ENCODE measurements at places on chromosomes 12 and 14.
A peak's percentile ranks its signal among the peaks of the same experiment; 100 is the strongest.

- DNase-seq, result no peak
These were observed 5.0 kb upstream of the NEDD1 start for GRCh38 chr12:96902076-96902475.

DNA sequence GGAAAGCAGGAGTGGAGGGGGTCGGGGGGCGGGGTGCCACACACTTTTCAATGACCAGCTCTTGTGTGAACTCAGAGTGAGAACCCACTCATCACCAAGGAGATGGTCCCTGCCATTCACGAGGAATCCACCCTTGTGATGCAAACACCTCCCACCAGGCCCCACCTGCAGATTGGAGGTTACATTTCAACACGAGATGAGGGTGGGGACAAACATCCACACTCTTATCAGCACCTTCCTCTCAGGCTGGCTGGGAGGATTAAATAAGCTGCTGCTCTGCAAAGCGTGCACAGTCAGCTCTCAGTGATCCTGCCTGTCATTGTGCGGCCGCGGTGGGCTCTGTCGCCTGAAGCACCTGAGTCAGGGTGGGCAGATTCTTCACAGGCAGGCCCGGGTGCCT, 39.7 kb downstream of the AACS start:
- DNase-seq, result no peak

GRCh38 chr14:80213602-80214001, 2.3 kb upstream of the DIO2 start:
- no peak for DNase-seq

- DNase-seq, result no peak
These were observed 60.3 kb downstream of the MED13L start for GRCh38 chr12:116217045-116217735.

- no peak for DNase-seq
These were observed 34.3 kb downstream of the KLRD1 start for GRCh38 chr12:10341892-10342509.

DNA sequence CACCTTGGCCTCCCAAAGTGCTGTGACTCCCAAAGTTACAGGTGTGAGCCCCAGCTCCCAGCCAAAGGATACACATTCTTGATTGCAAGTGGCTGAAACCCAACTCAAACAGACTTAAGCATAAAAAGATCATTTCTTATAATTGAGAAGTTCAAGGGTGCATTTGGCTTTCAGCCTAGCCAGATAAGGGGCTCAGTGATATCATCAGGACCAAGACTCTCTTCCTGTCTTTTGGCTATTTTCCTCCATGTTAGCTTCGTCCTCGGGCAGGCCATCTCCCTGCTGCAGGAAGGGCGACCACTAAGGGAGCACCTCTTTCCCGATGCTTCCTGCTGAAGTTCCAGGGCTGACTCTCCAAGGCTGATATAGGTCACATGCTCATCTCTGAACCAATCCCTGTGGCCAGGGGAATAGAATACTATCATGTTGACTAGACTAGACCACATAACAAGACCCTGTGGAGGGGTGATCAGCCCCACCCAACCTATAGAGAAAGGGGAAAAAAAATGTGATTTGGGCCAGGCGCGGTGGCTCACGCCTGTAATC, 9.8 kb upstream of the KRT8 start:
- no peak for DNase-seq

DNA sequence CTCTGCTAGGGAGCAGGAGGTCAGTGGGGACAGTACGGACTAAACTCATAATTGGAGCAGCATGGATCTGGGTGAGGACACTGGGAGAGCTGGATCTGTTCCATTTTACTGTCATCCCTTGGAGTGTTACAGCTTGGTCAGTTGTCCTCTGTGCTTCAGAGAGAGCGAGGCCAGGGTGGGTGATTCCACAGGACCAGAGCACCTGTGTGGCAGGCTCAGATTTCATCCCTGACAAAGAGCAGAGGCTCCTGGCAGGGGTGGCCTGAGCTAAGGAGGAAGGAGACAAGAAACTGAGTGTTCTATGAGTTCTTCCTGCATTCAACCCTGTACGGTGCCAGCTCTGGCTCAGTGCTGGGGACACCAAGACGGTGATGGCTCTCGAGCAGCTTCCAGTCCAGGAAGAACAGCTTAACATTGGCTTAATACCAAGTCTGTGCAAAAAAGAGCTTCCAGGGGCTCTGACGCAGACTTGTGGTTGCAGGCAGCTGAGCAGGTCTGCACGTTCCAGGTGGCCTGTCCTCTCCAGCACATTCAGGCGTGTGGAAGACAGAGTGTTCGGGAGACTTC, 8.4 kb upstream of the PGF start:
- no peak for DNase-seq

DNA sequence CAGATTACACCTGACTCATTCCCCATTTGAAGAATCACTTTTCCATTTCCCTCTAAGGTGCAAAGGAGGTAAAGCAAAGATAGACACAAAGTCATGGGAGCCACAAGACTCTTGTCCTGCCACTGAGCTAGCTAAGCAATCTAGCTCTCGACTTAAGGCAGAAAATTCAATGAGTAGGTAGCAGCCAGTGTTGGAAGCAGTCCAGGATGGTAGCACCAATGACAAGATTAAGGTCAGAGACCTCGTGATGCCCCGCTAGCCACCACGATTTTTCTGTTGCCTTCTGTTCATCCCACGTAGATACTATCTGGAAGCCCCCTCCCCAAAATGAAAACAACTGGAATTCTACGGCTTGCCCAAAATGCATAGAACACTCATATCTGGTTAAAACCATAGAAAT, 1.4 kb downstream of the VAMP1 start:
- no peak for DNase-seq

- DNase-seq, result no peak
These were observed 62.9 kb downstream of the GCH1 start for GRCh38 chr14:54839701-54840119.

- no peak for DNase-seq
These were observed 1.6 kb upstream of the CDKN1B start for GRCh38 chr12:12715459-12716150.

DNA sequence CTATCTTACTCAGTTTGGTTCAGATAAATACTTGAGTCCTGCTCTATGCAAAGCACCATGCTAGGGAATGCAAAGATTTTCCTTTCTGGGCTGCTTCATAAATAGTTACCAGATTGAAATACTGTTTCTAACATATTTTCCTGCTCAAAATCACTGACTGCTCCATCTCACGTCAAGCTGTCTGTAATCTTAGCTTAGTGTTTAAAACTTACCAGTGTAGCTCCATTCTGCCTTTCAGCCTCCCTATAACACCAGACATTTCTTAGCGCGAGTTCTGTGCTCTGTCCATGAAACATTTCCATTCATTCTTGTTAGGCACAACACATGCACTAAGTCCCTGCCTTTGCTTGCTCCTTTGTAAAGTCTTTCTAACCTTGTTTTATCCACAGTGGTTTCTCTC, 129.4 kb downstream of the NPAS3 start:
- DNase-seq, result no peak

GRCh38 chr14:99717682-99718013, 33.5 kb downstream of the CYP46A1 start:
- no peak for DNase-seq

DNA sequence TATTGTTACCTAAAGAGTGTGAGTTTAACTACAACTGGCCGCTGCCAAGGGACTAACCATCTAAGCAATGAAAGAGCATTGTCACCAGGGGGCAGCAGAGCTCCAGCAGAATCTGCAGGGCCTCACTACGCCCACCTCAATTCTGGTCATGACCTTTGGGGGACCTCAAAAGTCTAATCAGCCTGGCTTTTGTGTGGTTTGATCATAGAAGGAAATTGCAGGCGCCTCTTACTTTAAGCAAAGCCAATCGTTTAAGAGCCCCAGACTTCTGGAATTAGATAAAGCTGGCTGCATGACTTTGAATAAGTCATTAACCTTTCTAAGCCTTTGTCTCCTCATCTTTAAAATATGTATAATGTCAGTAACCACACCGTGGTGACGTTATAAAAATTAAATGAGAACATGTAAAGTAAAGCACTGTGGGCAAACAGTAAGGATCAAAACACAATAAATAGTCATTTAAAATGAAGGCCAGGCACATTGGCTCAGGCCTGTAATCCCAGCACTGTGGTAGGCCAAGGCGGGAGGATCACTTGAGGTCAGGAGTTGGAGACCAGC, 58.6 kb downstream of the TBX3 start:
- peak; percentile 15 for DNase-seq

- DNase-seq, result peak; percentile 58
These were observed 23.1 kb downstream of the BICDL1 start for GRCh38 chr12:120012067-120012621.

GRCh38 chr14:95507701-95508103, 8.7 kb downstream of the SYNE3 start:
- no peak for DNase-seq

GRCh38 chr12:79988368-79988767, 53.5 kb upstream of the PPP1R12A start:
- no peak for DNase-seq

DNA sequence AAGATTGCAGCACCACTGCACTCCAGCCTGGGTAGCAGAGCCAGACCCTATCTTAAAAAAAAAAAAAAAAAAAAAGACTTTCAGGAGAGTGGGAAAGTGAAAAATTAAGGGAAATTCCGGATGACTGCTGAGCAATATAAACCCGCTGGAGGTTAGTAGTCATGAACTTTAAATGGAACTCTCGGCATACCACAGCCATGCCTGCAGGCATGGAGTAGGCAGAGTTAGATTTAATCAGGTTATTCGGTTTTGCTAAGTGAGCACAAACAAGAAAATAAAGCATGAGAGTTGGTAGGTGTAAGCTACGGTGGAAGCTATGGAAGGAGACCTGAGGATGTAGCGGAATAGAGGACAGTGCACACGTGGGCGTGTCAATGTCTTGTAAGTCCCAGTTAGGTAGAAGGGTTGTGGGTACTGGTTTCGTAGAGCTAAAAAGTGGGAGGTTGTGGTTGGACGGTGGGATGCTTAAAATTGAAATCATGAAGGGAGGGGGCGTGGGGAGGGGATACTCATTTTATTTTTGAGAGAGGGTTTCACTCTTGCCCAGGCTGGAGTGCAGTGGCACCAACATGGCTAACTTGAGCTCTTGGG, 11.8 kb upstream of the TUBA1C start:
- no peak for DNase-seq

GRCh38 chr12:125355614-125356013, 290.4 kb downstream of the AACS start:
- DNase-seq, result no peak

DNA sequence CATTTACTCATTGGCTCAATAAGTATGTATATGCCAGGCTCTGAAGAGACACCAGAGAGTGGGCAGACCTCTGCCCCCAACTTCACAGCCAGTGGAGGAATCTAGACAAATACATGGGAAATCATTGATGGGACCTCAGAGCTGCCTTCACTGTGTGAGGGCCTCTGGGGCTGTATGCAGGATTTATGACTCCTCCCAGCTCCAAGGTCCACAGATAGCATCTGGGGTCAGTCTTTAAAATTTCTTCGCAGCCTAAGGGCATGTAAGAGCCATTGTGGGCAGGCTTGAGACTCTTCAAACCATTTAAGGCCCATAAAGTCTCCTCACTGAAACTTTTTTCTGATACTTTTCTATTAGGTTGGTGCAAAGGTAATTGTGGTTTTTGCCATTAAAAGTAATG, 125.5 kb downstream of the SPTSSA start:
- no peak for DNase-seq

DNA sequence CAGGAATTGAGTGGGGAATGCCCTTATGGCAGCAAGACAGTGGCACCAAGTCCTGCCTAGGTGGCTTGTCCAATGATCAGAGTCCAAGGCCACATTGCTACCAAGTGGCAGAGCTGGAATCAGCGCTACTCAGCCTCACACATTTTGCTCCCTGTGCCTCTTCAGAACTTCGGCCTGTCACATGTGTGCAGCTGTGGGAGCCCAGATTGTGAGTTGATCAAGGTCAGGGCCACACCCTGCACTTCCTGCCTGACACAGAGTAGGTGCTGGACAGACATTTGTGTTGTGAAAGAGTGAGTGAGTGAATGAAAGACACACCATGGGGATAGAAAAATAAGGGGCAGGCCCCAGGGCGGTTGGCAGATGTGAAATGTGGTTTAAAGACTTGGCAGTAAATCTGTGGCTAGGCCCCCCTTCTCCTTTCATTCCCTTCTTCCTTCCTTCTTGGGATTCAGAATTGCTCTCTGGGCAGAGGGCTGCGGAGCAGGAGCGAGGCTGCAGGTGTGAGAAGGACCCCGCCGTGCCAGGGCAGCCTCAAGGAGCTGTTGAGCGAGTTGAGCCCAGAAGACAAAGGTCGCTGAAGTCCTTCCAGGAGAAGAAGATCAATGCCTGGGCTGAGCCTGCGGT, 83.5 kb downstream of the SLC25A47 start:
- no peak for DNase-seq

DNA sequence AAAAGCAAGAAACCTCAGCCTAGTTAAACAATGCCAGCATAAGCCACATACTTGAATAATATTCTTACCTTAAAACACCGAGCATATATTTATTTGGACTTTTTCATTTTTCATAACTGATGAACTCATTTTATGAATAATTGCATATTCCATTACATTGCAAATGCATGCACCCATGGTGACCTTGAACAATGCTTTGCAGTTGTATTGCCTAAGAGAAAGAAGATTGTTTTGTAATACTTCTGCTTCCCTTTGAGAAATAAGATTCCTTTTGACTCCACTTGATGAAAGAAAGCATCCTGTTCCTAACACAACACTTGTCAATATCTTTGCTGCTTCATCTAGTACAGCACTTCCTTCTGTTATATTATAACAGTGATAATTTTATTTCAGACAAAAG, 1182.2 kb downstream of the FLRT2 start:
- no peak for DNase-seq

GRCh38 chr14:71403656-71404055, 496.4 kb downstream of the PCNX1 start:
- peak; percentile 11 for DNase-seq

DNA sequence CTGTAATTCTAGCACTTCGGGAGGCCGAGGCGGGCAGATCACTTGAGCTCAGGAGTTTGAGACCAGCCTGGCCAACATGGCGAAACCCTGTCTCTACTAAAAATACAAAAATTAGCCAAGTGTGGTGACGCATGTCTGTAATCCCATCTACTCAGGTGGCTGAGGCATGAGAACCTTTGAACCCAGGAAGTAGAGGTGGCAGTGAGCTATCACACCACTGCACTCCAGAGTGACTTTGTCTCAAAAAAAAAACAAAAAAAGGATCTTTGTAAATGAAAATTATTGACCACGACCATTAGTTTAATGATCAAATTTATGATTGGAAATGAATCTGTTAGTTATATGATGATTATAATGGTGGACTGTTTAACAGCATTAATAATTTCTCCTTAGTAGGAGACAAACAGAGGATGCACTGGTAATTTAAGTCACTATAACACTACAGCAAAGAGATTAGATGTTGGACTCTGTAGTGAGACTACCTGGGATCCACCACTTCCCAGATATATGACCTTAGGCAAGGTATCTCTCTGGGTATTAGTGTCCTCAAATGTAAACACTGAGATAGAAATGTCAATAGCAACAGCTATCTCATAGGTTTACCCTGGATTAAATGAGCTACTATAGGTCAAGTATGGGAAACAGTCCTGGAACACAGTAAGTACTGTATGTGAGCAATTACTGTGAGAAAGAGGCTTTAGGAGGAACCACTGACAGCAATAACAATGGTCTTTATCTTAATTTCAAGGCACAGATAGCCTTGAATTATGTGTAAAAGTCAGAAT, 214.7 kb downstream of the NOVA1 start:
- DNase-seq, result no peak
